T-helper 2 cell treated with Interferon-gamma antibody and Interleukin-4, amounts not matched to agents 5 μg/mL and 100 μg/mL, for 36 hours (primary cell): ENCODE measurements at places on chromosomes 7 and 10.

GRCh38 chr7:18474944-18475343, 20.6 kb upstream of the HDAC9 start:
- DNase-seq: no peak

- no peak for DNase-seq
Observed at GRCh38 chr10:8069627-8070026, 15.1 kb downstream of the GATA3 start.

- no peak for DNase-seq
Observed at GRCh38 chr7:99625321-99625720, 8.6 kb downstream of the ZSCAN25 start.

DNA sequence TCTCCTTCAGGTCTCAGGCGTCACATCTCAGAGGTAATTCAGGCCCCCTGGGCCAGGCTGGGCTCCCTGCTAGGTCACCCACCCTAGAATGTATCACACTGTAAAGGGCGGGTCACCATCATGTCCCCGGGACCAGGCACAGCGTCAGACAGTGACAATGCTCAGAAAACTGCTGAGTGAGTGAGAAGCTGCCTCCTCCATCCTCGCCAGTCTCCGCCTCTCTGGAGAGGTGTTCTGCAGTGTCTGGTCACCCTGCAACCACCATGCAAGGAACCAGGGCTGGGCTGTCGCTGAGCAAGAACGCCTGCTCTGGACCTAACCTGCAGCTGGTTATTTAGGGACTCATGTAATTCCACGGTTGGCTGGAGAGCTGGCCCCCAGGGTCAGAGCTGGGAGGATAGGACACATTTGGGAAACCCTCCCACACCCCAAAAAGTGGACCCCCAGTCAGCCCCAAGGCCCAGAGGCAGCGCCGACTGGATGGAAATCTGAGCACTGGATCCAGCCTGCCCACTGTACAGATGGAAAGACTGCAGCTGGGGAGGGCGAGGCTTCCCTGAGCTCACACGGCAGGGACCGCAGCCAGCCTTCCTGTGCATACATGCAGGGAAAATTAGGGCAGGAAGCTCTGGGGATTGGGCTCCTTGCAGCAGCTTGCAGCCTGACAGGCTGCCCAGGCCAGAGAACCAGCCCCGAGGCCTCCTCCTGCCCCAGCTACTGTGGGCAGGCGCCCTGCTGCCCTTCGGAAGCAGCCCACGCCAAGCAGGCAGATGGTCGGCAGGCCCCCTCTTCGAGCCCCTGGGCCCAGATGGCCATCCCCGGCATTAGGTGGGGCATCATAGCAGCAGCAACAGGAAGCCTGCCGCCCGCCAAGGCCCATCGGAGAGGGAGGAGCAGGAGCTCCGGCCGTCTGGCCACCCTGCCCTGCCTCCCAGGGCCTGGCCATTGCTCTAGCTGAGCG, 105.4 kb upstream of the ZMIZ1 start:
- DNase-seq: no peak

- peak; percentile 55 for DNase-seq
Observed at GRCh38 chr10:24209432-24209771, 464 bp downstream of the KIAA1217 start.

- no peak for DNase-seq
Observed at GRCh38 chr10:20075713-20076112, 259.5 kb downstream of the PLXDC2 start.

GRCh38 chr10:117262903-117263293, 22.0 kb downstream of the SLC18A2 start:
- DNase-seq: no peak

- no peak for DNase-seq
Observed at GRCh38 chr10:130128062-130128781, 8.0 kb upstream of the GLRX3 start.

DNA sequence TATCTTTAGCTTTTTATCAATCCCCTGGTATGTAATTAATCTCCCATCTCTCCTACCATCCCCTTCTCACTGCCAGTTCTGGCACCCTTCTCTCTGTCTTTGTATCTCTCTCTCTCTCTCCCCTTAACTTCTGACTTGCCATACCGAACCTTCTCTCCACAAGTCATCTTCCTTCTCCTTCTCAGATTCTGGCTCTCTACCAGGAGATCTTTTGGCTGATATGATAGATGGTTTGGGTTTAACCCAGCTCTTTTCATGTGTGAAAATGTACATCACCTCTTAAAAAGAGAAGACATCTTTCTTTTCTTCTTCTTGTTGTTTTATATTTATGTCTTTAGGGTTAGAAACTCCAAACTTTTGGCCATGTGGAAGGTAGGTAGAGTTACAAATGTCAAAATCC, 196.7 kb downstream of the HGF start:
- no peak for DNase-seq

GRCh38 chr10:26556748-26557640, 118.9 kb downstream of the APBB1IP start:
- DNase-seq: no peak

DNA sequence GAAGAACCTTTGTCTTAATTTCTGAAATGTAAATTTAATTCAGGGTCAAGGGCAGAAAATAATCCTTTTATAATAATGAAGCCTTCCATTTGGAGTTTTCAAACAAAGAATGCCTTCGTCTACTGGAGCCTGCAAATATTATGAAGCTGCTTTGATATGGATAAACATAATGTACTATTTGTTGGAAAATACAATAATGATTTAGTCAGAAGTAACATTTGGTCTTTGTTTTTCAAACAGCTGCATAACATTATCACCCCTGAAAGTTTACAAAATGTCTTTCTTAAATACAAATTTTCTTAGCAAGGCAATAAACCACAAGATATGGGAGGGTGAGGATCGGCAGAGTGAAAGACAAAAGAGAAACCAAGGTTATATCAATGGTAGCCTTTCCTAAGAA, 41.5 kb downstream of the TMEM26 start:
- no peak for DNase-seq

- no peak for DNase-seq
Observed at GRCh38 chr10:37057261-37057660, 68.1 kb upstream of the ANKRD30A start.

GRCh38 chr10:97224483-97225435, 39.0 kb upstream of the SLIT1 start:
- DNase-seq: no peak

GRCh38 chr10:124608093-124608721, 136.0 kb downstream of the FAM53B start:
- no peak for DNase-seq

DNA sequence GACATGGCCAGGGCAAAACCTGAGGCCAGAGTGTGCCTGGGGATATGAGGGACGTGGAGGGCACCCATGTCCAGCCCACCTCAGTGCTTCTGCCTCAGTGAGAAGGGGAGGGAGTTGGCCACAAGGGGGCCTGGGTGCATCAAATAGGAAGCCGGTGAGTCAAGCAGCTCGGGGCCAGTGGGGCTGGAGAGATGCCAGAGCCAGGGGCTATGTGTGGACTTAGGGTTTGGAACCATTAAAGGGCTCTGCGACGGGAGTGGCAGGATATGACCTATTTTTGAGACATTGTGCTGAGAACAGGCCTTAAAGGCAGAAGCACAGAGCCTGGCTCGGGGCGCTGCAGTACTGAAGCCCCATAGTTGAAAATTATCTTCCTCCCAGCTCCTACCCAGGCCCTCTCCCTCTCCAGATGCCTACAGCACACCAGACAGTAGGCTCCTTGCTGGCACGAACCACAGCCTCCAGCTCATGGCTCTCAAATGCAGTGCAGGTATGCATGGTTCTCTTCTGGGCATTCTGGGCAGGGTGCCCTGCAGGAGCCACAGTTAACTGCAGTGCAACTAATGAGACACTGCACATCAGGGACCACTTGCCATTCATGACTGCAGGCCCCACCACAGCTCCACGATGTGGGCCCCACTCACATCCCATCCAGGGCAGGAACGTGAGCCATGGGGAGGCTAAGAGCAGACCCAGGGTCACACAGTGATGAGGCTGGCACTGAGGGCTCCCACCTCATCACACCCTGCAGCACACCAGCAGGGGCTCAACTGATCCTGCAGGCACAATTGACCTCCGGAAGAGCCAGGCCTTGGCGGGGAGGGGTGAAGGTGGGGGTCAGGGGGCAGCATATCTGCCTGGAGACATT, 7.2 kb upstream of the PGAM2 start:
- DNase-seq: no peak

DNA sequence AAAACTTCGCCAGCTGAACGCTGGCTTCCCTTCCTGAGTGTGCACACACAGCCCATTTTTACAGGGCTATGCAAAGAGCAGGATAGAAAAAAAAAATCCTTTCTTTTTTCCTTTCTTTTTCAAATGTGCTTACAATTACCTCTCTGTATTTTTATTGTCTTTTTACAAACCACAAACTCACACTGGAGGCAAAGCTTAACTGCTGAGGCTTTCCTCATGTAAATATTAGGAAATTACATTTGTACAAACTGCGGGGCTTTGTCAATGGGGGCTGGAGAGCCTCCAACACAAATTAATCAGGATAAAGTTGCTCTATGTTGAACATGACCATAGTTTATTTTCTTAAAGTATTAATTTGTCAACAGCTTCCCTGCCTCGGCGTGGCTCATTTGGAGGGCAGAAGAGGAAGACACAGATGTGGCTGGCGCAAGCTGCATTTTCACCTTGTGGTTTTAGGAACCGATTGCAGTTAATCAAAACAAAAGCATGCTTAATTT, 411.7 kb upstream of the MKI67 start:
- no peak for DNase-seq

DNA sequence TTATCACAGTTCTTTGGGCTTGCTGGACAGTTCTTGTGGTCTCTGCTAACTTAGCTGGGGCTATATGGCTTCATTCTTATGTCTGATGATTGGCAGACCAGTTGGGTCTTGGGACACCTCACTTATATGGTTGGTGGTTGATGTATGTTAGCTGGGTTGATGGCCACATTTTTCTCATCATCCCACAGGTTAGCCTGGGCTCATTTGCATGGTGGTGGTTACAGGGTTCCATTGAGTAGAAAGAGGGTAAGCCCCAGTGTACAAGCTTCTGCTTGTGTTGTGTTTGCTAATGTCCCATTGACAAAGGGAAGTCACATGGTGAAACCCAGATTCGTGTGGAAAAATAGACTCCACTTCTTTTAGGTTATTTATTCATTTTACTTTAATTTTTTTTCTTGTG, 40.6 kb downstream of the TMEM60 start:
- DNase-seq: no peak
